ENCODE measurements at places on chromosomes 11 and 22. TPM values are rescaled to one million over a fixed set of nuclear protein-coding genes. Genes with fewer than 3 reads are reported as not detected.
A peak's percentile ranks its signal among the peaks of the same experiment; 100 is the strongest.

DNA sequence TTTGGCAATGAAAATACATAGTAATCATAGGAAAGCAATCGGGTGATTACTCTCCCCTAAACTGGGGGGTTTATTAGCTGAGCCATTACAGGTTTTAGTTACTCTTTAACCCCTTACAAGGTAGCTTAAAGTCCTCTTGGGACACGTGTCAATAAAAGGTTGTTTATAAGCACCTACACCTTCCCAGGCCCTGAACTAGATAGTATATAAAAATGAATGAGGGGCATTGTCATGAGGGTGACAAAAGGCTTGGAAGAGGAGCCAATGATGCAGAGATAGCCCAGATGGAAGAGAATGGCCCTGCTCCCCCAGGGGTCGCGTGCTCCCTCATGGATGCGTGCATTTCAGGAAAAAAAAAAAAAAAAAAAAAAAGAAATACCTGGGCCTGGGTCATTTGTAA, 276.9 kb downstream of the TBC1D22A start:
- H3K36me3 ChIP-seq = no peaks in the 10 kb centered on the region
- H3K4me3 ChIP-seq = no peak overlapping the region
- no peak for DNase-seq

- H3K27ac ChIP-seq = no peak overlapping the region
- H3K27me3 ChIP-seq = no peaks in the 10 kb centered on the region
- H3K4me3 ChIP-seq = no peak overlapping the region
- DNase-seq = peak; percentile 3
- H3K4me1 ChIP-seq = peaks cover 20% of the 10 kb centered on the region
These were observed 15.6 kb upstream of the UCP3 start for GRCh38 chr11:74024261-74025029.

- H3K36me3 ChIP-seq = peaks cover 6% of the 10 kb centered on the region
- peak; percentile 53 for DNase-seq
- H3K4me3 ChIP-seq = peak overlapping the region; percentile 94
- H3K4me1 ChIP-seq = peaks cover 22% of the 10 kb centered on the region
- H3K27ac ChIP-seq = peak overlapping the region; percentile 54
- no peaks in the 10 kb centered on the region for H3K27me3 ChIP-seq
These were observed 526 bp downstream of the TPST2 start for GRCh38 chr22:26589367-26589844.

GRCh38 chr11:37916331-37916730, 1318.3 kb upstream of the RAG2 start:
- no peaks in the 10 kb centered on the region for H3K27me3 ChIP-seq
- H3K4me3 ChIP-seq = no peak overlapping the region
- no peak overlapping the region for H3K27ac ChIP-seq
- DNase-seq = no peak
- no peaks in the 10 kb centered on the region for H3K36me3 ChIP-seq
- no peaks in the 10 kb centered on the region for H3K4me1 ChIP-seq

- no peak for DNase-seq
- H3K27ac ChIP-seq = peak overlapping the region; percentile 80
- H3K4me3 ChIP-seq = peak overlapping the region; percentile 97
- peaks cover 52% of the 10 kb centered on the region for H3K36me3 ChIP-seq
- H3K4me1 ChIP-seq = peaks cover 39% of the 10 kb centered on the region
- H3K27me3 ChIP-seq = no peaks in the 10 kb centered on the region
These were observed 1.2 kb downstream of the MICALL1 start for GRCh38 chr22:37907036-37907954.

- no peaks in the 10 kb centered on the region for H3K4me1 ChIP-seq
- H3K4me3 ChIP-seq = no peak overlapping the region
- no peaks in the 10 kb centered on the region for H3K27me3 ChIP-seq
These were observed 7.9 kb downstream of the ZNRF3 start for GRCh38 chr22:28891156-28891733.

DNA sequence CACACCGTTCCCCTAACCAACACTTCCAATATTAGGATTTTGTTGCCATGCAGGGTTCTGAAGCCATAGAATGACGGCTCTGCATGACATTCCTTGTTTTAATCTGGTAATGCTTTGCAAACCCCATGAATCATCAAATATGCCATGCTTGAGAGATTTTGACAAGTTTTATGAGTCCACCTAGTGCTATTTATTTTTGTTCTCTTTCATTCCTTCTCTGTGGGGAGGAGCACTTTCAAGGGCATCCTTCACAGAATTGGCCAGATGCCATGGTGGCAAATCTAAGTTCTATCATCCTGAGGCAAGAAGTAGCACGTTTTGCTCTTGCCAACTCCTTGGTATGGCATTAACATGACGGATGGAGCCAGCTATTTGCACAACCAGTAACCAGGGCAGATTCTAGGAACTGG, 268.4 kb downstream of the FAM76B start:
- H3K27ac ChIP-seq = no peak overlapping the region
- H3K4me1 ChIP-seq = no peaks in the 10 kb centered on the region
- no peak for DNase-seq
- H3K27me3 ChIP-seq = no peaks in the 10 kb centered on the region
- no peak overlapping the region for H3K4me3 ChIP-seq
- H3K36me3 ChIP-seq = no peaks in the 10 kb centered on the region

DNA sequence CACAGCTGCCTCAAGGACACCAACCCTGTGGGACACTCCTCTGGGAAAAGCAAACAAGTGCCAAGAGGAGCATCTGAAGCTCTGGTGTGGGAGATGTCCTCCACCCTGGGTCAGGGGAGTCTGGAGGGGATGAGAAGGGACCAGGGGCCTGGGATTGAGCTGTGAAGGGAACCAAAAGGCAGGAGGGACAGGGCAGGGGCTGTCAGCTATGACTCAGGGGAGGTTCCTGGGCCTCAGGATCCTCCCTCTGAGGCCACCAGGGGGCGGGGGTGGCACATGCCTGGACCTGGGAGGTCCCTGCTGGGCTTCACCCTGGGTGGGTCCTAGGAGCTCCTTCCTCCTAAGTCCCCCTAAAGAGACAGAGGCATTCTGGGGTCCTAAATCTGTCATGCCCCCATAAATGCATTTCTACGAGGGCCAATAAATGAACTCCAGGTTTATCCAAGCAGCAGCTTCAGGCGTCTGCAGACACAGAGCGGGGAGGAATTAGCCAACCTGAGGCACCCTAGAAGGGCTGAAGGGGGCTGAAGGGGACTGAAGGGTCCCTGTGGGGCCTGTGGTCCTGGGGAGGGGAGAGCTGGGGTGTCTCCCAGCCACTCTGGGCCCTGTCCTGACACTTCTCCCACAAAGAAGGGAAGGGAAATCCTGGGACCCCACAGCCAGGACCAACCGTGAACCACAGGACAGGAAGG, 31.9 kb upstream of the IGLL5 start:
- H3K4me1 ChIP-seq = no peaks in the 10 kb centered on the region
- H3K36me3 ChIP-seq = no peaks in the 10 kb centered on the region
- H3K4me3 ChIP-seq = no peak overlapping the region

DNA sequence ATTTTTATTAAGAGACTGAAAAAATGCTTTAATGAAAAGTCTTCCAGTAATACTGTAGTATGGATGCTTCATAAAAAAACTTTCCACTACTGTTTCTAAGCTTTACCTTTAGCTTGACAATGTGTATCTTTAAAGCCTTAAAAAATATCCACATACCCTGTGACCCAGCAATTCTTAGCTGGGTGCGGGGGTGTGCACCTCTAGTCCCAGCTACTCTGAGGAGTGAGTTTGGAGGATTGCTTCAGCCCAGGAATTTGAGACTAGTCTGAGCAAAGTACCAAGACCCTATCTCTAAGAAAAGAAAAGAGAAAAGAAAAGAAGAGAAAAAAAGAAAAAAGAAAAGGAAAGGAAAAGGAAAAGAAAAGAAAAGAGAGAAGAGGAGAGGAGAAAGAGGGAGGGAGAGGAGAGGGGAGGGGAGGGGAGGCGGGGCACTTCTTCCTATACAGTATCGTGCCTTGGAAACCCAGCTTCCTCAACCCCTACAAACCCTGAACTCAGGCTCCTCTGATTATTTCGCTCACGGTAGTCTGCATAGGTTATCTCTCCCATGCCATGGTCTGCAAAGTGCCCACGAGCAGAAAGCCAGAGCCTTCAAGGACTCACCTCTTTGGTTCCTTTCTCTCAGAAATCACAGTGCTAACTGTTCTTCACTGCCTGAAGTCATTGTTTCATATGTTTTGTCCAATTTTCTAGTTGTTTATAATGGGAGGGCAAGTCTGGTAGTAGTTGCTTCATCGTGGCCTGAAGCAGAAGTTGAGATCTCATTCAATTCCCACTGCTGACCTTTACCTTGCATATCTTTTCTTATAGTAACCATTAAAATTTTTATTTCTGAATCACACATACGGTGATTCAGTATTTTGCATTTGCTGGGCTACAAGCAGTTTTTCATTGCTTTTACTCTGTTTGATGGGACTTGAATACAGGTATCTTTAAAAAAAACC, 82.2 kb downstream of the FAM83F start:
- no peaks in the 10 kb centered on the region for H3K4me1 ChIP-seq
- H3K4me3 ChIP-seq = no peak overlapping the region
- H3K27ac ChIP-seq = no peak overlapping the region

Gene ISX
- not detected for total RNA-seq

Gene SCGB2A2
- total RNA-seq = not detected

Gene MGAT3
- 4.3 TPM for total RNA-seq

Gene GLYATL1B
- not detected for total RNA-seq

Gene CRYBA4
- total RNA-seq = not detected

Gene CRACR2B
- total RNA-seq = not detected

Gene CHEK2
- 26.0 TPM for total RNA-seq

Measured in SJSA1 (cell line).